Activated naive CD4-positive, alpha-beta T cell (primary cell): ENCODE measurements at places on chromosomes 1 and 21.

GRCh38 chr1:156544592-156545102 lies 27.7 kb downstream of the IQGAP3 start:
- DNase-seq, result no peak

- DNase-seq, result no peak
Measured at GRCh38 chr21:44294391-44295162, 5.3 kb upstream of the PFKL start.

DNA sequence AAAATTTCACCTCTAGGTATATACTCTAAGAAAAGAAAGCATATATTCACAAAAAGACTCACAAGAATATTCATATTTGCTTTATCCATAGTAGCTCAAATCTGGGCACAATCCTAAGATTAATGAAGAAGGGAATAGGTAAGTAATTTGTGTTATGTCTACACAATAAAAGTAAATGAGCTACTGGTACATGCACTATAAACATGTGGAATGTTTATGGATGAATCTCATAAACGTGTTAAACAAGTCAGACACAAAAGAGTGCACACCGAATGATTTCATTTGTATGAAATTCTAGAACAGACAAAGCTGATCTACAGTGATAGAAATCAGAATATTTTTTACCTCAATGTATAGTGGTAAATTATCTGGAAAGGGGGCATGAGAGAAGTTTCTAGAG lies 115.3 kb upstream of the B3GALT2 start:
- no peak for DNase-seq

GRCh38 chr1:203628201-203629015 lies 1.8 kb downstream of the ATP2B4 start:
- DNase-seq, result no peak

DNA sequence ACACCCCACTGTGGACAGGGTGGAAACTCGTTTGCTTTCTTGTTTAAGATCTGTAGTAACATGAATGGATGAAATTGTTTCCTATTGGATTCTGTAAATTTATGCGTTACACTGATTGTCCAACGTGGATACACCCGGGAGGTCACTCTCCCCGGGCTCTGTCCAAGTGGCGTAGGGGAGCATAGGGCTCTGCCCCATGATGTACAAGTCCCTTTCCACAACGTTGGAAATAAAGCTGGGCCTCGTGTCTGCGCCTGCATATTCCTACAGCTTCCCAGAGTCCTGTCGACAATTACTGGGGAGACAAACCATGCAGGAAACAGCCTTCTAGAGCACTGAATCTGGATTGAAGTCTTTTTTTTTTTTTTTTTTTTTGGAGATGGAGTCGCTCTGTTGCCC lies 1.4 kb downstream of the RCC1 start:
- no peak for DNase-seq

- DNase-seq, result no peak
Measured at GRCh38 chr1:39732730-39733129, 6.0 kb upstream of the PPIE start.

- DNase-seq, result no peak
Measured at GRCh38 chr1:67608661-67609576, 76.1 kb upstream of the GADD45A start.

DNA sequence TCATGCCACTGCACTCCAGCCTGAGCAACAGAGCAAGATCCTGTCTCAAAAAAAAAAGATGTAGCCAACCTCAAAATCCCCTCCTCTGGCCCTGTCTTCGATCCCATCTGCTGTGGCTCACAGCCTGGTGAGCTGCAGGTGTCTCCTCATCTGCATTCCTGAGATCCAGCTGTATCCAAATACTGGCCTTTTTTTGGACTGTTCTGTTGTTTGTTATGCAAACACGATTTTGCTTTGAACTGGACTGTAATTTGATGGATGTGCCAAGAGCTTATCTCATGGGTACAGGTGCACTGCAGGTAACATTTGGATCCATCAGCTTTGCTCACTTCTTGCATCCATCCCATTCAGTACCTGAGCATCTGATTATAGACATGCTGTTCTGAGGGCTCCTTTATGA lies 14.1 kb upstream of the FAM43B start:
- DNase-seq, result no peak

- no peak for DNase-seq
Measured at GRCh38 chr1:42965378-42965777, 6.7 kb upstream of the SLC2A1 start.

- no peak for DNase-seq
Measured at GRCh38 chr21:37226041-37226920, 40.9 kb downstream of the VPS26C start.

DNA sequence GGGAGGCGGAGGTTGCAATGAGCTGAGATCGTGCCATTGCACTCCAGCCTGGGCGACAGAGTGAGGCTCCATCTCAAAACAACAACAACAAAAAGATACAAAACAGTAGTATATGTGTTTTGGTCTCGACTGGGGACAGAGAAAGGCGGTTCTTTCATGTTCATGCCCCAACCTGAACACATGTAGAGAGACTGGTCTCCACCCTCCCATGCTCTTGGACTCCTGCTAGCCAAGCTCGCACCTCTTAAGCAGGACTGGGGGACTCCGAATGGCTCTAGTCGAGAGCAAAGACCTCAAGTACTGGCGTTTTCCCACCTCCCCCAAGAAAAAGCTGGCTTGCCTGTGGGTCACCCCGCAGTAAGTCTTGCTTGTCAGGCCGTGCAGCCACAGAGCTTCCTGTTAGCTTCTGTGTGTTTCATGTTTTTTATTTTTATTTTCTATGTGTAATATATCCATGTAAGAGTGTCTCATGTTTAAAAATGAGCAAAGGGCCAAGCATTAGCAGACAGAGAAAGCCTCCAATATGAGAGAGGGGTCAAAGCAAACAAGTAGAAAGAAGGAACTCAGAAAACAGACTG lies 91.6 kb downstream of the SCCPDH start:
- DNase-seq, result no peak

GRCh38 chr1:209743145-209743482 lies 12.7 kb upstream of the TRAF3IP3 start:
- DNase-seq, result no peak

- no peak for DNase-seq
Measured at GRCh38 chr1:97929874-97930851, 9.3 kb upstream of the DPYD start.

DNA sequence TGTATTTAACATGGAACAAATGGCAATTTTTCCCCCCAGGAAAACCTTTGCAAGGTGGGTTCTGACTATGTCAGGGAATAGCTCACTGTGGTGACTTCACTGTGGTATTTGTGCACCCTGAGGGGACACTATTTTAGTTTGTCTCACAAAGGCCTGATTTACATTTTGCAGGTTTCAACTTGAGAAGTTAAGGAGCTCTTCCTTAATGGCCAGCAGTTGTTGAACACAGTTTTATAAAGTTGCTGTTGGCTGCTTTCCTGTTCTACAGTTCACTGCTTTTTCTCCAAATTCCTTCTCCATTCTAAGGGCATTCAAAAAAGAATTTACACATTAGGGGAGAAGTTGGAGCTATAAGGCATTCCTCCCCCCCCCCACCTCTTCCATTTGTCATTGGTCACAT lies 4.6 kb downstream of the LAMC1 start:
- DNase-seq, result no peak

- DNase-seq, result no peak
Measured at GRCh38 chr1:28421744-28422143, 52.2 kb downstream of the PHACTR4 start.

GRCh38 chr1:178796013-178796412 lies 71.0 kb downstream of the RALGPS2 start:
- DNase-seq, result no peak

GRCh38 chr1:18549106-18549505 lies 68.4 kb downstream of the KLHDC7A start:
- no peak for DNase-seq

DNA sequence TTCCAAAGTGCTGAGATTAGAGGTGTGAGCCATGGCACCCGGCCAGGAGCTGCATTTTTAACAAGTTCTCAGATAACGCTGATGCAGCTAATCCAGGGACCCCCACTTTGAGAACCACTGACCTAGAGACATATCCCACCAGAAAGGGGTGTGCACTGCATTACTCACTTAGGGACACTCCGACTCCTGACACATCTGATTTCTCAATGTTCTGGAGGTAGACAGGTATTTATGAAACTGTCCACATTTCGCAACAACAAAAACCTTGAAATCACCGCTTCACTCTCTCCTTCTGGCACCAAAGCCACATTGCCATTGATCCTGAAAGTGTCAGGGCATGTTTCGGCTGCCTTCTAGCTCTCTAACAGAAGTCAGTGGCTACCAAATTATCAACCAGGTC lies 23.2 kb upstream of the CAMTA1 start:
- DNase-seq, result no peak

GRCh38 chr1:11301601-11302000 lies 28.6 kb downstream of the UBIAD1 start:
- DNase-seq, result no peak

GRCh38 chr1:21659099-21659923 lies 9.8 kb downstream of the RAP1GAP start:
- DNase-seq, result peak; percentile 58

DNA sequence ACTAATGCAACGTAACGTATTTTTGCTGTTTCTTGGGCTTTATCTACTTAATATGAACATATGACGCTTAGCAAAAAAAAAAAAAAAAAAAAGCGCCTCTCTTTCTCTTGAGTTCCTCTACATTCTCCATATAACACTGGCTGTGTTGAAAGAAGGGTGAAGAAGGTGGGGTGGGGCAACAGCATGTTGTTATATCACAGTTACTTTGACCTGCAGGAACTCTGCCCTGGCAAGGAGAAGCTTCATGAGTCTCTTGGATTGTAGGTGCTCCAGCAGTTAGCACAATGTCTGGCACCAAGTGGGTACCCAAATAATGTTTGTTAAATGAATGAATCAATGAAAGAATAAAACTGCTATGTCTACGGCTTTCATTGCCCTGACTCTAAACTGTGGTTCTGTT lies 162.6 kb downstream of the ATG4C start:
- DNase-seq, result no peak
